ENCODE measurements at places on chromosomes 2 and 18. TPM values are rescaled to one million over a fixed set of nuclear protein-coding genes. Genes with fewer than 3 reads are reported as not detected.

GRCh38 chr2:46145017-46145416 lies 152.2 kb upstream of the EPAS1 start:
- no peak for DNase-seq

- DNase-seq = no peak
Measured at GRCh38 chr2:158760887-158761286, 34.2 kb upstream of the DAPL1 start.

DNA sequence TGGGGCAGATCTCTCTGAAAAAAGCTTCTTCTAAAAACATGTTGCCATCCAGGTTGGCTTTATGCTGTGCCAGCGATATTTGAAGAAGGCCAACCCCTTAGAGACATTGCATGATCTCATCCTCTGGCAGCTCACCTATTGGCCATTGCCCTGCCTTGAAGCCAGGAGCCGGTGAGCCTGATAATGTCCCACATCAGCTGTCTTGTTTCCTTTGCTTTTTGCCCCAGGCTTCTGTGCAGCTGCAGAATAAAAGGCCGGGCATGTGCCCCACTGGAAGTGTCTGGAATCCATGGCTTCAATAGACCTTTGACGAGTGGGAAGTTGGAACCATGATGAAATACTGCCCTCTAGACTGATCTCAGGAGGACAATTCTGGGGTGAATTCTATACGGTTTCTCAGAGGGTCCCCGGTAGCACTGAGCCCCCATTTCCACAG lies 523.5 kb upstream of the ZEB2 start:
- no peak for DNase-seq

GRCh38 chr18:3652380-3653262 lies 202.6 kb downstream of the TGIF1 start:
- no peak for DNase-seq

- DNase-seq = no peak
Measured at GRCh38 chr2:111975053-111975552, 76.7 kb downstream of the MERTK start.

DNA sequence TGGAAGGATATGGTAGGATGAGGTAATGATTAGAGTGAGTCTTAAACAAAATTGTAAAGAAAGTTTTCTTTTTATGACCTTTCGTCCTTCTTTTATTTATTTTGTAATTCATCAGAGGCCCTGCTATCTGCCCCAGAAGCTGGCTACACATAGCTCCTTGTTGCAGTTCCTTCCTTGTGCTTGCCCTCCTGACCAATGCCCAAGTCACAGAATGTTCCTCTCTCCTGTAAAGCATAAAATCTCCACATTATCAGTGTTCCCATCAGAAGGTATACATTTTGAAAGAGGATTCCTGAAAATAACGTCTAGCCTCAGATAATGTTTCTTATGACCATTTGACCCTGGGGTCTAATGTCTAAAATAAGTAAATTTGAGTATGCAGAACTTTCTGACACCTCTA lies 78.3 kb downstream of the RND3 start:
- no peak for DNase-seq

- DNase-seq = no peak
Measured at GRCh38 chr2:43099797-43100196, 126.6 kb downstream of the ZFP36L2 start.

- no peak for DNase-seq
Measured at GRCh38 chr18:12849548-12849947, 34.5 kb downstream of the PTPN2 start.

DNA sequence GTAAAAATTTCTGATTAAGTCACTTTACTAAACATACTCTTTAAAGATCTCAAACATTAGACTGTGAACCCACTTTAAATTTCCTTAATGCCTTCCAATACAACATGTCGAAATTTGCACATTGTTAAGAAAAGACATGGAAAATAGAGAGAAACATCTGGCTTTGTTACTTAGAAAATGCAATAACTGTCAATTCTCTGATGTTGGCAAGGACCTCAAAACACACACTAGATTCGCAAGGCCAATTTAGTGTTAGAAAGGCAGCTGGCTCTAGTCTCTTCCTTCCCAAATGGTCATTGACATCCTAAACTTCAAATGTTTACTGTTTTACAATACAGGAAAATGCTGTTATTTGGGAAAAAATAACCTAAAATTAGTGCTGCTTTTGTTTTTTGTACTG lies 110.6 kb downstream of the UPP2 start:
- DNase-seq = no peak

- DNase-seq = no peak
Measured at GRCh38 chr2:10665833-10666232, 23.9 kb downstream of the NOL10 start.

DNA sequence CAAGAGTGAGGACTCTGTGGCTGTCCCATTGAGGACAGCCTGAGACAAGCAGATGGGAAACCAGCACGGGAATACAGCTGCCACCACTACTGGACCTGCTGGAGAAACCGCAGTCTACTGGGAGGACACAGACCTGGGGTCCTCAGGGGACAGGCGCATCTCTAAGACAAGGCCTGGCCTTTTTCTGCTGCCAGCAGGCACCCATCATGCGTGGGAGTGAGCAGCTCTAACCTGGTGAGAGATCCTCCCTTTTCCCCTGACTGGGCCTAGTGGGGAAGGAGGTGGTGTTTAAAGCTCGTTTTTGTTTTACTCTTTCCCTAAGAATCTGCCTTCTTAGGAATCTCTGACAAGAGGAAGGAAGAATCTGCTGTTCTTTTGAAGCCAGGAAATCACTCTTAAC lies 36.6 kb downstream of the CYRIA start:
- no peak for DNase-seq

- no peak for DNase-seq
Measured at GRCh38 chr2:20229322-20230113, 4.6 kb upstream of the SDC1 start.

DNA sequence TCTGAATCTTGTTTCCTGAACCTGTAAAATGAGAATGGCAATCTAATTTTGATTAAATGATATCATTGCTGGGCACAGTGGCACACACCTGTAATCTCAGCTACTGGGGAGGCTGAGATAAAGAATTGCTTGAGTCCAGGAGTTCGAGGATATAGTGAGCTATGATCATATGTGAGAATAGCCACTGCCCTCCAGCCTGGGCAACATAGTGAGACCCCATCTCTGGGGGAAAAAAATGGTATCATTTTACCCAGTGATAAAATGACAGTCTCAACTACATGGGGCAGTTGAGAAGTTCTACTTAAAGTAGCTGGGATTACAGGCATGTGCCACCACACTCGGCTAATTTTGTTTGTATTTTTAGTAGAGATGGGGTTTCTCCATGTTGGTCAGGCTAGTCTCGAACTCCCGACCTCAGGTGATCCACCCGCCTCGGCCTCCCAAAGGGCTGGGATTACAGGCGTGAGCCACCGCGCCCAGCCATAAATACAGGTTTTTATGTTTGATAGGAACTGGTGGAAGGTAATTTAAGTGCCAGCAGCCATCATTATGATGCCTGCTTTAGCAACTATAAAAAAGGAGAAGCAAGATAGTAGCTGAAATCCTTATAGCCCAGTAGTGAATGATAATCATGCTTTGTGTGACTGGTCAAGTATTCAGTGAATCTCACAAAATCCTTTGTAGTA lies 17.0 kb downstream of the BZW1 start:
- DNase-seq = no peak

Gene SERPINB12
- total RNA-seq = not detected

Gene CCL20
- total RNA-seq = not detected

Gene LIMS2
- total RNA-seq = 50.9 TPM

Gene TPO
- total RNA-seq = 4.4 TPM

Gene TUBA4B
- total RNA-seq = not detected

Gene NTSR2
- total RNA-seq = not detected

Gene ZNF397
- 6.1 TPM for total RNA-seq

Gene PLCD4
- 1.2 TPM for total RNA-seq
